Spinal cord (tissue), 10 donors: ENCODE measurements at places on chromosomes 13 and 19.

- no peak for DNase-seq
These were observed 2.9 kb downstream of the MFSD12 start for GRCh38 chr19:3554254-3555083.

GRCh38 chr13:80802946-80803345 lies 462.0 kb upstream of the SPRY2 start:
- no peak for DNase-seq

- no peak for DNase-seq
These were observed 83.1 kb downstream of the ALOX5AP start for GRCh38 chr13:30818323-30818960.

DNA sequence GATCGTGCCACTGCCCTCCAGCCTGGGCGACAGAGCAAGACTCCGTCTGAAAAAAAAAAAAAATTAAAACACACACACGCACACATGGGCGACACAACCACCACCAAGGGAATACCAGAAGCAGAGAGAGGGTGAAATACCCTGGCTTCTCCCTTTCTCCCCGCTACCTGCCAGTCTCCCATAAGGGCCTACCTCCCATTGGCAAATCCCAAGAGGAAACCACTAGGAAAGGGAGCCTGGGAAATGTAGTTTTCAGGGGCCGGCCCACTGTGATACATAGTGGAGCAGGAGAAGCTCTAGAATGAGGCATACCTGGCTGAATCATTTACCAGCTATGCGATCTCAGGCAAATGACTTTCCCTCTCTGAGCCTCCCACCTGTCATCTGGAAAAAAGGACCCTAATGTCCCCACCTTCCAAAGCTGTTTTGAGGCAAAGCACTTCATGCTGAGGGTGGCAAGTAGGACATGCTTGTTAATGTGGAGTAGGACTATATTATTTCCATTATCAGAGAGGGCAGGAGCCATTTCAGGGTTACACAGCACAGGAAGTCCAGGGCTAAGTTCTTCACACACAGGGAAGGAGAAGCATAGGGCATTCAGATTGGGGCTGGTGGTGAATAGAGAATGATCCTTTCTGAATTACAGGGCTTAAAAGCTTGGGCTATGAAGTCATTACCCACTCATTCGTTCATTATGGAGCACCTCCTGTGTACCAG lies 14.3 kb upstream of the HNRNPUL1 start:
- DNase-seq = no peak

GRCh38 chr13:97254816-97255215 lies 32.7 kb downstream of the MBNL2 start:
- DNase-seq = no peak

DNA sequence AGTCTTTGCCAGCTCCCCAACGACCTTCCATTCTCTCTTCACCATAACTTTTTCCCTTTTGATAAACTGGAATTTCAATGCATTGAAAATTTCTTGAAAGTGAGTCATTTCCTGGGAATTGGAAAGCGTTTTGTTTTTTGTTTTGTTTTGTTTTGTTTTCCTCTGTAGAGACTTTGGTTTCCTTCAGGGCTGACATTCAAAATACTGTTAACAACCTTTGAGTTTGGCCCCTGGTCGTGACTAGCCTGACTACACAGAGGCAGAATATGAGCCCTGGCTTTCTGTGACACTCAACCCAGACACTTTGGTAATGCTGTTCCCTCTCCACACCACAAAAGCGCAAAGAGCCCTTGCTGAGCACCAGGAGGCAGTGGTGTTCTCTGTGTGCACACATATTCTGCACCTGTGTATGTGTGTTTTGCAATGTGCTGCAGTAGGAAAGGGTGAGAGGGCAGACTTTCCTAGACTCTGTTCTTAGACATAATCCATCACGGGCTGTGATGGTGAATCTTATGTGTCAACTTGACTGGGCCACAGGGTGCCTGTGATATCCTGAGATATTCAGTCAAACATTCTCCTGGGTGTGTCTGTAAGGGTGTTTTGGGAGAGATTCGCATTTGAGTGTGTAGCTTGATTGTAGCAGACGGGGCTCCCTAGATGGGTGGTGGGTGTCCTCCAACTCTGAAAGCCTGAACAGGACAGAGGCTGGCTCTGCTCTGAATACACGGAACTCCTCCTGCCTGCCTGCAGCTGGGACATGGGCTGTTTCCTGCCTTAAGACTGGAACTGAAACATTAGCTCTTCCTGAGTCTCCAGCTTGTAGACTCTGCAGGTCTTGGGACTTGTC lies 29.5 kb upstream of the ANKRD10 start:
- DNase-seq = no peak

GRCh38 chr13:110329798-110330461 lies 22.8 kb downstream of the COL4A2 start:
- DNase-seq = no peak

DNA sequence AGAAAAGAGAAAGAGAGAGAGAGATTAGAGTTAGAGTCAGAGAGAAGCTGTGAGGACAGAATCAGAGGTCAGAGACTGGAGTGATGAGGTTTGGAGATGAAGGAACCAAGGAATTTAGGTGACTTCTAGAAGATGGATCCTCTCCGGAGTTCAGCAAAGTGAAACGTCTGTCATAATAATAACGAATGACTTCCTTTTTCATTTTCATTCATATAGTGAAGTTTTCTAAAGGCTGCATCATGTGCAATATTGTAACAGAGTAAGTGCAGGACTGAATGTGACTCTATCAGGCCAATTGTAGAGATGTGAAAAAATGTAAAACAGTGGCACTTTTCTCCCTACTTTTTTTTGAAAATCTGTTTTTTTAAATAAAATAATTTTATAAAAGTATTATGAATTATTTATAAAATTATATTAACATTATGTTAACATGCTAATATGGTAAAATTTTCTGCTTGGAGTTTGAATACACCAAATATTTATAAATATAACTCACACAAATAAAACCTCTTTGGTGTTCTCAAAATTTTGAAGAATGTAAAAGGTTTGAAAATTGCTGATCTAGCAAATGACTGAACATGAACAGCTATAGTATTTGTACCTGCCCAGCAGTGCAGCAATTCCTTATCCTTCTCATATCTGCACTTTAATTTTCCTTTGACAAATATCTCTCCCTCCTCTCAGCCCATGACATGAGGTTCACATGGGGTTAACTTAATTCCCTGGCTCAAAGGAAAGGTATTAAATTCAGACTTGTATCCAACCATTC lies 4.2 kb upstream of the TNFSF11 start:
- no peak for DNase-seq

DNA sequence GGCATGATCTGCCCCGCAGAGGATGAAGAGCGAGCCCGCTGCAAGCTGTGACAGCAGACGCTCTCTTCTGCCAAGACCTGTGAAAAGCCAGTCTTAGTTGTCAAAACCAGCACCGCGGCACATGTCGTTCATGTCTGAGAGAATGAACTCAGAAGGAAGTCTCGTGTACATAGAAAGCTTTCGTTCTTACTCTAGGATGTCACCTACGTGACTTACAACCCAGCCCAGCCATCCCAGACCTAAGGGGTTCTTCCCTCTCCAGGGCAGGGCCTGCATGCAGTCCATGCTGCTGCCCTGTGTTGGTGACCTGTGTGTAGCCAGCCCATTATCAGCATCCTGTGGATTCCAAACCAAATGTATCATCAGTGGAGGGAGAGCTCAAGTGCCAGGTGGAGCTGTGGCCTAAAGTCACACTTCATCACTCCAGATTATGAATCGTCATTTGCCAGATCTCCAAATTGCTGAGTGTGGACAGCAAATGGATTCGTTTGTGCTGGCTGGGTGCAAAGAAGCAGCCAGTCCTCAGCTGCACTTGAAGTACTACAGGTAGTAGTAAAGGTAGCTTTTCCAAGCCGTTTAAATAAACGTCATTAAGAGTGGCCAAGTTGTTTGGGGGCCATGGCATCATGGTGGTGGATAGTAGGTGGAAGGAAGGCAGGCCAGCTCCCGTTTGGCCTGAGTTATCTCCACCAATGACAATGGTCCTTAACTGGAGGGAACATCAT lies 73.9 kb upstream of the GPR183 start:
- DNase-seq = no peak

DNA sequence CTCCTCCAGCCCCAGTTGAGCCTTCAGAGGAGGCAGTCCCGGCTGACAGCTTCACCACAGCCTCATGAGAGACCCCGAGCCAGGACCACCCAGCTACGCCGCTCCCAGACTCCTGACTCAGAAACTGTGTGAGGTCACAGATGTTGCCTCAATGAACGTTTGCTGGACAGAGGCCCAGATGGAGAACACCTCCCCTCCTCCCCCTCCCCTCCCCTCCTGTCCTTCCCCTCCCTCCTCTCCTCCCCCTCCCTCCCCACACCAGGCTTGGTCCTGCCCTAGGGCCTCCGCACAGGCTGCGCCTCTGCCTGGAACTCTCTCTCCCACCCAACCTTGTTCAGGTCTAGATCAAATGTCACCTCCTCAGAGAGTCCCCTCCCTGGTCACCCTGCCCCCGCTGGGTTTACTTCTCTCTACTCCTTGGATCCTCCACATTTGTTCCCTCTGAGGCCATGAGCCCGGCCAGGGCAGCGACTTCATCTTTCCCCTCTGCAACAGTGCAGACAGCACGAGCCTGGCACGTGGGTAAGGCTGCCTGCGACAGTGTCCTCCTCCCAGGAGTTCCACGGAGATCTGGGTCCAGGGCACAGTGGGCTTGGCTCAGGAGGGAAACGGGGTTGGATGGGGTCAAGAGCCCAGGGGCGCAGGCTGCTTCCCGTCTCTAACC lies 17.4 kb downstream of the PIP5K1C start:
- DNase-seq = no peak

GRCh38 chr13:94198681-94199080 lies 280.8 kb downstream of the DCT start:
- DNase-seq = no peak

DNA sequence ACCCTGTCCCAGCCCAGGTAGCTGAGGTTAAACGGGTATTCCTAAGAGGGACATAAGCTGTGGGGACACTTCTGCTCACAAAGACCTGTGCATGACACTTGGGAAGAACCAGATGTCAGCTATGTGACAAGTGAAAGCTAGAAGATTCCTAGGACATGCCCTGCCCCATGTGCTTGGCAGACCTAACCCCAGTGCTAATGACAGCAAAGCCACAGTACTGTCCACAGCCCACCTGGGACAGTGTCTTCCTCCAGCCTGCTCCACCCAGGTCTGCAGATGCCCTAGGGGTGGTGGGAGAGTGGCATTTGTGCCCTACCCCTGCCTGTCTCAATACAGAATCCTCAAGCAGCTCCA lies 18.4 kb upstream of the EPHX3 start:
- no peak for DNase-seq

DNA sequence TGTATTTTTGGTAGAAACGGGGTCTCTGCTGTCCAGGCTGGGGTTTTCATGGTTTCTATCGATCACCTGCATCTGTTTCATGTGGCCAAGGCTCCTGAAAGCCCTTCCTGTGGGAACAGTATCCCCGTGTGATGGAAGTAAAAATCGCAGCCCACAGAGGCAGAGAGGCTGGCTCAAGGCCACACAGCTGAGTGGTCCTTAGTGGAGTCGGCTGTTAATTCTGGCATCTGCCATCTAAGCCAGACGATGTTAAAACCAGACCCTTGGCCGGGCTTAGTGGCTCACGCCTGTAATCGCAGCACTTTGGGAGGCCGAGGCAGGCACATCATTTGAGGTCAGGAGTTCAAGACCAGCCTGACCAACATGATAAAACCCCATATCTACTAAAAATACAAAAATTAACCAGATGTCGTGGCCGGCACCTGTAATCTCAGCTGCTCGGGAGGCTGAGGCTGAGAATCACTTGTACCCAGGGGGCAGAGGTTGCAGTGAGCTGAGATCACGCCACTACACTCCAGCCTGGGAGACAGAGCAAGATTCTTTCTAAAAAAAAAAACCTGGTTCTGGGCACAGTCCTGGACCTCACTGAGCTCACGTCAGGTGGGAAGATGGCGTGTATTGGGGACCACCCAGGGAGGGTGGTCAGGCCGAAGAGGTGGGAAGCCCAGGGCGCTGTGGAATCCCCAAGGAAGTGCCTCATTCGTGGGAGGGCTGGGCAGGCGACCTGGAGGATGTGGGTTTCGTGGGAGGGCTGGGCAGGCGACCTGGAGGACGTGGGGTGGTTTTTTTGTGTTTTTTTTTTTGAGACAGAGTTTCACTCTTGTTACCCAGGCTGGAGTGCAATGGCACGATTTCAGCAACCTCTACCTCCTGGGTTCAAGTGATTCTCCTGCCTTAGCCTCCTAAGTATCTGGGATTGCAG lies 18.5 kb upstream of the MISP start:
- no peak for DNase-seq

GRCh38 chr19:42132851-42133528 lies 744 bp upstream of the POU2F2 start:
- no peak for DNase-seq

- no peak for DNase-seq
These were observed 172.5 kb upstream of the SLITRK5 start for GRCh38 chr13:87498681-87499080.

DNA sequence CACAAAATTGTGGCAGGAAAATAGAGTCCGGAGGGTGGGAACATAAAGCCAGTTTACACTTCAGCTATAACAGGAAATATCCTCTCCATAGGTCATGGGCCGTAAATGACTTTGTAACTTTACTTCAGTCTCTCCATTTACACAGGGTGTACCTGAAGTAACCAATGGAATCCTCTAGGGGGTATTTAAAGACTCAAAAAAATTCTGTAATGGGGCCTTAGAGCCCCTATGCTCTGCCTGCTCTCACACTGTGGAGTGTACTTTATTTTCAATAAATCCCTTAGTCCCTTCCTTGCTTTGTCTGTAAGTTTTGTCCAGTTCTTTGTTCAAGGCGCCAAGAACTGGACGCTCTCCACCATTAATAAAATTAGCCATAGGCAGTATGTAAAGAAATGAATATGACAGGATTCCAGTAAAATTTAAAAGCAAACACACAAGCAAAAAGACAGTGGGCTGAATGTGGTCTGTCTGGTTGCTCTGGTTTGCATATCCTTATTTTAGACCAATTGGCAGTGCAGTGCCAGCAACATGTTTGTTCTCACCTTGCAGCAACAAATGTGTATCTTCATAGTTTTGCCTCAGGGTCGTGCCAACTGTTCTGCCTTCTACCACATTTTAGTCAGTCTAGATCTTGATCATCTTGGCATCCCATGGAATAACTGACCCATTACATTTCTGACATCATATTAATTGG lies 801.5 kb upstream of the SPRY2 start:
- no peak for DNase-seq

GRCh38 chr13:45362939-45363338 lies 22.0 kb upstream of the TPT1 start:
- DNase-seq = no peak

- no peak for DNase-seq
These were observed 170.0 kb downstream of the NUFIP1 start for GRCh38 chr13:44819245-44819644.

DNA sequence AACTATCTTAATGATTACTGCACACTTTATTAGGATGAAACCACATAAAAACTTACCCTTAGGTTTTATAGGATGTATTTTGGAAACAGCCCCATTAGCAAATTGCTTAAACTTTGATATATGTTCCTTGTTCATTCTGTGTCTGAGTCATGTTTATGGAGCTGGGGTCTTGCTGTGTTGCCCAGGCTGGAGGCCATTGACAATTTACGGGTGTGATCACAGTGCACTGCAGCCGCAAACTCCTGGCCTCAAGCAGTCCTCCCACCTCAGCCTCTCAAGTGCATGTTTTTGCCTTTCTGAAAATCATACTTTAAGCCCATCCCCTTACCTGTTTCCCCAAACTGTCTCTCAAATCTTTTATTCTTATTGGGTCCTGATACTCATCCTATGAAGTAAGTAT lies 5.2 kb upstream of the CHAMP1 start:
- no peak for DNase-seq
